ENCODE measurements at places on chromosomes 4 and X.

DNA sequence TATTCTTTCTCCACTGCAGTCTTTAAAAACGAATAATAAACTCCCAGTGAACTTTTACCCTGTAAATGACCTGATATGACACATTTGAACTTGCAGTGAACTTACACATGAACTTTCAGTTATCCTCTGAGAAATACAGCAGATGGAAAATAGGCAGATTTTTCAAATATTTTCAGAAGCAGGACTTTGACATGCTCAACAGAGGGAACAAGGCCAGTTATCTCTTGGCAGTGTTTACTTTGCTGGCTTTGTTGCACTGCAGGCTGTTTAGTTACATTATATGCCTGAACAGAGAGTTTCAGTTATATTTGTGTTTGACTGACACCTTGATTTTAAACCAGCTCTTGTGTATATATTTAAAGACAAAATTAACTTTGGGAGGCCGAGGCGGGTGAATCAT is 47.6 kb upstream of the FGG start:
- no peaks in the 10 kb centered on the region for H3K36me3 ChIP-seq
- H3K27ac ChIP-seq, result no peak overlapping the region
- DNase-seq, result no peak

DNA sequence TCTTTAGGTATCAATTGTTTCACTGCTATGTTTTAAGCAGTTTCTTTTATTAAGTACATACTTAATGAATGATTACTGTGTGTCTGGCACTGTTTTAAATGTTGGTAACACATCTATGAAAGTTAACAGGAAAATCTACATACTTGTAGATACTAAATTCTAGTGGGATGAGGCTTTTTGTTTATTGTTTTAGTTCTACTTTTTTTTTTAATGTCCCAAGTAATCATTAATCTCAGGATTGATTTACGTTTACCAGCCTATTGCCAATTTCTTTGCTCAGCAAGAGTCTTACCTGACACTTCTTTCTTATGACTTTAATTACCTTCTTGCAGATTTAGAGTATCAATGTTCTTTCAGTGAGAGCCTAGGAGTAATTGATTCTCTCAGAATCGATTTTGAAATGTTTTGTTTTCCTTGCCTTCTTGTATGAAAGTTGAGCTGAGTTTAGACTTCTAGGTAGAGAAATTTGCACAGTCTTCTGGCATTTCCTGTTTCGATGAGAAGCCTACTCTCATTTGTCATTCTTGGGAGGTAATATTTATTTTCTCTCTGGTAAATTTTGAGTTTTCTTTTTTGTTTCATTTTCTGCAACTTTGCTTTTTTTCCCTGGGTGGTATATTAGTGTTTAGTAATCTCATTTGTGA is 235.2 kb upstream of the ANKRD50 start:
- H3K36me3 ChIP-seq, result no peaks in the 10 kb centered on the region
- H3K4me1 ChIP-seq, result peaks cover 22% of the 10 kb centered on the region
- H3K27ac ChIP-seq, result peak overlapping the region; percentile 75
- H3K27me3 ChIP-seq, result no peaks in the 10 kb centered on the region
- peak overlapping the region; percentile 6 for H3K4me3 ChIP-seq

DNA sequence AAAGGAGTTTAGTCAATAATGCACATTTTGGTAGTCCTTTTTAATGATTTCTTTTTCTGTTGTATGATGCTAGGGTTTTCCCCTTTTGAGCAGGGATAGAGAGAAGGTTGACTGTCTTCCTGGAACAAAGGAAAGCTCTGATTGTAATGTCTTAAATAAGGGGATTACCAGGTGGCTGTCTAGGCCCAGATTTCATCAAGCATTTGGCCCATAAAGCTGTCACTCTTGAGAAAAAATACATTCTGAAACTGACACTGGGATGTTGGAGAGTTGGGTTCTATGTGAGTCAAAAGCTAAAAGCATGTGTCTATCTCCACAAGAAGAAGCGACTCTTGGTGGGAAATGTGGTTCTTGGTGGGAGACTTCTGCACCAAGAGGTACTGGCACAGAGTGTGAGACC is 26.4 kb downstream of the KIAA1210 start:
- no peak overlapping the region for H3K4me3 ChIP-seq
- H3K27me3 ChIP-seq, result peaks cover 27% of the 10 kb centered on the region
- no peaks in the 10 kb centered on the region for H3K36me3 ChIP-seq
- H3K4me1 ChIP-seq, result no peaks in the 10 kb centered on the region

DNA sequence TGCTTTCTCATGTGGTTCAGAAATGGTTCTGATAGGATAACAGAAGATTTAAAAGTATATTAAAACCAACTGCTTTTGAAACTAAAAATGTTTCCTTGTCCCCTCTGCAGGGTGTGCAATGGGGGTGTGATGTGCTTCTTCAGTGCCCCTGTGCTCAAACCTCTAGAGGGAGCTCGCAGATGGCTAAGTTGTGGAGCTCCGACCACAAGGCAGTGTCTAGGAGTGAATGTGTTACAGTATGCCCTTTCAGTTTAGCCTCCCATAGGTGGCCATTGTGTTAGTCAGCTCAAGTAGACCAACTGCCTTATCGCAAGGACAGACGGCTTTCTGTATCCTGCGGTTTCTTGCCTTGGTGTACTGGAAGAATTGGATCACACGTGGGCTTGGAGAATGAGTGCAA is 130.5 kb downstream of the TENT5D start:
- DNase-seq, result no peak
- H3K4me3 ChIP-seq, result no peak overlapping the region
- no peaks in the 10 kb centered on the region for H3K4me1 ChIP-seq
- H3K36me3 ChIP-seq, result no peaks in the 10 kb centered on the region

DNA sequence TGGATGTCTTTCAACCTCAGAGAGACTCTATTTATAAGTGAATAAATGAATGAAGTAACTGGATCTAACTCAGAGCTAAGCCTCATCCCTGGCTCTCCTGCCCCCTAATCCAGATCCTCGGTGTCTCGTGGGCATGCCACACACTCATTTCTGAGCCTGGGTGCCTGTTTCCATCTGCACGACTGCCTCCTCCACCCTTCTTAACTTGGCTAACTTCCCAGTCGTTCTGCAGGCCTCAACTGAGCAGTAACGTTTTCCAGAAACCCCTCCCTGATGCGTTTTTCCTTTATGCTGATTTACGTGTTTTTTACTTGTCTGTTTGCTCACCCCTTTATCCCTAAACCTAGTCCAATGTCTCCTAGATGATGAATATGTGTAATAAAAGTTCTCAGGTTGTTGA is 186.9 kb upstream of the HS3ST1 start:
- no peaks in the 10 kb centered on the region for H3K36me3 ChIP-seq
- no peaks in the 10 kb centered on the region for H3K27me3 ChIP-seq
- H3K27ac ChIP-seq, result no peak overlapping the region
- DNase-seq, result no peak
- H3K4me3 ChIP-seq, result no peak overlapping the region

DNA sequence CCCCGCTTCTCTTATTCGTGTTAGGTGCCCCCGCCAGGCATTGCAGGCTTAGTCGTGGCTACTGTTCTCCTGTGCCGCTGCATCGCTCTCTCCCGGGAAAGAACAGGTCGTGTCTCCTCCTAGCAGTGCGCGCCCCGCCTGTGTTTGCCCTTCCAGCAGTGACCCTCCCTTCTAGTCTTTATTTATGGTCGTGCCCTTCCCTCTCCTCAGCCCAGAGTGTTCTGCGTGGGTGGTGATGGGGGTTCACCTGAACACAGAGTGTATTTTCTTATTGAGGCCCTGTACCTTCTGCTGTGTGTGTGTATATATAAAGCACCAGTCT is 15.2 kb downstream of the USP11 start:
- H3K4me1 ChIP-seq, result no peaks in the 10 kb centered on the region
- no peaks in the 10 kb centered on the region for H3K27me3 ChIP-seq
- H3K36me3 ChIP-seq, result no peaks in the 10 kb centered on the region
- H3K27ac ChIP-seq, result no peak overlapping the region

DNA sequence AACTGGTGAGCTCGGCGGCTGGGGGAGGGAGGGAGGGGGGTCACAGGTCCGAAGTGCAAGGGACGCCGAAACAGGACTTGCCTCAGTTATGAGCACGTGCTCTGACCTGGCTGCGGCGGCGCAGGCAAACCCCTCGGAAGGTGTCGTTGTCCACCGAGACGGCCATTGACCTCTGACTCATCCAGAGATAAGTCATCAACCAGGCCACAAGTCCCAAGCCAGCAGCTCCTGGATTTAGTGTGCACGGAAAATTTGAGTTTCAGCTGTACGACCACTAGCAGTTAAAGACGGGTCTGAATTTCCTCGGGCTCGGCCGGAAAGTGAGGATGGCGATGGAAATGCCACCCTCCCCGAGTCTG is 674 bp downstream of the SH3D19 start:
- H3K27ac ChIP-seq, result peak overlapping the region; percentile 68
- H3K4me3 ChIP-seq, result peak overlapping the region; percentile 81
- H3K36me3 ChIP-seq, result no peaks in the 10 kb centered on the region
- H3K27me3 ChIP-seq, result no peaks in the 10 kb centered on the region
- peak; percentile 64 for DNase-seq

DNA sequence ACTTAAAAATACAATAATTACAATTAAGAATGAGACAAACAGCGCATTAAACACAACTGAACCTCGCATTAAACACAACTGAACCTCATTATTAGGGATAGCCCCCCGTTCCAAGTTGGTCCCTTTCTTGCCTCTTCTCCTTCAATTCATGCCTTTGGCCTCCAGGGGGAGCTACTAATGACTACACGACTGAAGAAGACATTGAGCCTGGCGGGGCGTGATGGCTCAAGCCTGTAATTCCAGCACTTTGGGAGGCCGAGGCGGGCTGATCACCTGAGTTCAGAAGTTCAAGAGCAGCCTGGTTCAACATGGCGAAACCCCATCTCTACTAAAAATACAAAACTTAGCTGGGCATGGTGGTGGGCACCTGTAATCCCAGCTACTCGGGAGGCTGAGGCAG is 56.4 kb upstream of the NWD2 start:
- no peaks in the 10 kb centered on the region for H3K4me1 ChIP-seq
- no peaks in the 10 kb centered on the region for H3K36me3 ChIP-seq
- H3K27me3 ChIP-seq, result no peaks in the 10 kb centered on the region
- peak; percentile 3 for DNase-seq

- peak; percentile 45 for DNase-seq
- H3K36me3 ChIP-seq, result no peaks in the 10 kb centered on the region
- peak overlapping the region; percentile 51 for H3K27ac ChIP-seq
- H3K27me3 ChIP-seq, result no peaks in the 10 kb centered on the region
Measured at GRCh38 chr4:139794158-139794954, 128.7 kb downstream of the MGST2 start.

- no peak for DNase-seq
- no peak overlapping the region for H3K27ac ChIP-seq
- H3K27me3 ChIP-seq, result peaks cover 11% of the 10 kb centered on the region
Measured at GRCh38 chrX:13797512-13797911, 19.4 kb downstream of the GPM6B start.

Measured in SK-N-SH (cell line).